ENCODE measurements at places on chromosomes 5 and 9.

DNA sequence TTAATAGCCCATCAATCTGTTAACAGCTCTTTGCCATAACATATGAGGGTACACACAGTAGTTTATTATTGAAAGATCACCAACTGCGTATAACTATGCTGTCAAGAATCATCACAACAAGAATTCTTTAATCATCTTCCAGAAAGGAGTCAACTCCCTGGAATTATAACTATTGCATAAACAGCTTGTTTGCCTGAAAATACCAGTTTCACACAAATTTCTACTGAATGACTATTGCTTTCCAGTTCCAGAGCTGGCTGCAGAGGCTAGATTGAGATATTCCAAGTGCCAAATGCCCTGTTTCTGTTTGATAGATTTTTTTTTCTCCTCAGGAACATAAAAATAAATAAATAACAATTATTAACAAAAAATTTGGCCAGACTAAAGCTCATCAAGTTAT lies 444.7 kb downstream of the TLE1 start:
- DNase-seq = no peak

GRCh38 chr9:87792831-87793288 lies 66.9 kb downstream of the CTSL start:
- DNase-seq = peak; percentile 94

DNA sequence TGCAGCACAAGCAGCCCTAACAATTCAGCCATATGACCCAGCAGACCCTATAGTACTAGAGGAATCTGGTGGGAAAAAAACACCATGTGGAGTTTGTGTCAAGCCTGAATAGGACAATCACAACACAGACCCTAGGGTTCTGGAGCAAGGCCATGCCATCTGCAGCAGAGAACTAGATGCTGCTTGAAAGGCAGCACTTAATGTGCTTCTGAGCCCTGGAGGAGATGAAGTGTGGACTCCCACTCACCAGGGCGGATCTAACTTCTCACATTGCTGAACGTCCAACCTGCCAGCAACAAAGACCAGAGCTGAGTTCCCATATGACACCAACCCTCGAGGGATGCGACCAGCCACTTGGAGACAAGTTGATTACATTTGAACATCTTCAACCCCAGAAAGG lies 43.2 kb downstream of the GABBR2 start:
- DNase-seq = no peak

- no peak for DNase-seq
These were observed 326.2 kb upstream of the SEMA6A start for GRCh38 chr5:116900793-116901192.

- no peak for DNase-seq
These were observed 7.1 kb upstream of the FAF2 start for GRCh38 chr5:176440927-176441706.

- DNase-seq = no peak
These were observed 17.2 kb downstream of the AGXT2 start for GRCh38 chr5:35030426-35031100.

GRCh38 chr5:124948754-124949275 lies 202.4 kb upstream of the ZNF608 start:
- no peak for DNase-seq

- DNase-seq = peak; percentile 72
These were observed 64.3 kb upstream of the MYO10 start for GRCh38 chr5:17000291-17000939.

DNA sequence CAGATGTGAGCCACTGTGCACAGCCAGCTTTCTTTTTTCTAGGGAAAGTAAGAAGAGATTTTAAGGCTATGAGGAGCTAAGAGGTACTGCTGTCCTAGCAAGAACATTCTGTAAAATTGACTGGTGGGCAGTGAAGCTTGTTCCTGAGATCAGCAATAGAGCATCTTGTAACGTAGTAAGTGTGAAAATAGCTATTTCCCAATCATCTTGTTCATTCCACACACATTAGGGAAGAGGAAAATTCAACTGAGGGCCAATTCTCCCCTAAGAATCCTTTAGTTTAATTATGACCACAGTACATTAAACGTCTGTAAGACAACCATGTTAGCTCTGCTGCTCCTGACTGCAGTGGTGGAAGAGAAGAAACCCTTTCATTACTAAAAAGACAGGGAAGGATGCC lies 246.2 kb downstream of the EFNA5 start:
- DNase-seq = no peak

GRCh38 chr9:34565856-34566255 lies 23.7 kb downstream of the CNTFR start:
- DNase-seq = no peak

DNA sequence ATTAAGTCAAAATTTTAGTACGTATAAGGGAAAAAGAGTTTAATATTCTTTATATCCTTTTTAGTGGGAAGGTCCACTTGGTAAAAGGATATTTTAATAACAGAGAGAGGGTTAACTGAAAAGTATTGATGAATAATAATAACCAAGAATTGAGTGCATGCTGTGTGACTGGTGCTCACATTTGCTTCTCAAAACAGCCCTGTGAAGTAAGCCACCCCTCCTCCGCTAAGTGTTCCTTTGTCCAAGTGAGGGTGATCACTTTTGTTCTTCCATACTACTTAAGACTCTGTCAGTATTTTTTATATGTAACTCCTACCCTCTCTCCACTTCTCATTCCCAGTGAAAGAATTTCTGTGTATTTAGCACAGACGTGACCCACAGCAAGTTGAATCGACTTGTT lies 51.5 kb downstream of the SLC44A1 start:
- DNase-seq = no peak

DNA sequence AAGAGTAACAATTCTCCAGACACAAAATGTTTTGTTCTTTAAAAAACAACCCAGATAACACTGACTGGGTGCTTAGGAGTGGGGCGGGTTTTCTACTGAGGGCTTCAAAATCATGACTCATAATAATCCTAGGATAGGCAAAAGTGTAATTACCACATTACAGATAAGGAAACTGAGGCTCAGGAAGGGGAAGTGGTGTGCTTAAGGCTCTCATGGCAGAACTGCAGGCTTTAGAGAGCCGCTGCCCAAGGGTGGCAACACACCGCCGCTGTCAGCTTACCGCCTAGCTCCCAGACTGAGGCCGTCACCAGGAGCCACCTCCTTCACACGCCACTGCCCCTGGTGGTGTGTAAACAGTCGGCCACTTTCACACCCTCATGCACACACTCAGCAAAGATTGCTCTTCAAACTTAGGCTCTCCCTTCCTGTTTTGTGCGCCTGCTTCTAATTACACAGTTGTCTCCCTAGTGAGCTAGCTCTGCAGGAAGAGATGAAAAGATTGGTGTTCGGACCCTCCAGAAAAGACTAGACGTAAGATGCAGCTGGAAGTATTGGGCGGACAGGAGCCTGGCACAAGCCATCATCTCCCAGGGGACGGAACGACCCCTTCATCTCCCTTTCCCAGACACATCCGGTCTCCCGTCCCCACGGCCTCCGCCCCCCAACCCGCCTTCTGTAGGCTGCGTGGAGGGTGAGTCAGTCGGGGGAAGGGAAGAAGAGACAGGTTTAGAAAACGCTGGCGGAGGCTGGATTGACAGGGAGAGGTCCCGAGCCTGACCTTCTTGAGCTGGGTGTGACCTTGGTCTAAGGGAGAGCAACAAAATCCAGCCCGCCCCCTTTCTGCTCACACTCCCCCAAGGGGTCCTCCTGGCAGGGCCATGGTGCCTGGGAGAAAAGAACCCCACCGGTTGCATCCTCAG lies 162.7 kb downstream of the SYK start:
- DNase-seq = no peak

GRCh38 chr5:98880151-98880550 lies 48.7 kb downstream of the CHD1 start:
- no peak for DNase-seq

DNA sequence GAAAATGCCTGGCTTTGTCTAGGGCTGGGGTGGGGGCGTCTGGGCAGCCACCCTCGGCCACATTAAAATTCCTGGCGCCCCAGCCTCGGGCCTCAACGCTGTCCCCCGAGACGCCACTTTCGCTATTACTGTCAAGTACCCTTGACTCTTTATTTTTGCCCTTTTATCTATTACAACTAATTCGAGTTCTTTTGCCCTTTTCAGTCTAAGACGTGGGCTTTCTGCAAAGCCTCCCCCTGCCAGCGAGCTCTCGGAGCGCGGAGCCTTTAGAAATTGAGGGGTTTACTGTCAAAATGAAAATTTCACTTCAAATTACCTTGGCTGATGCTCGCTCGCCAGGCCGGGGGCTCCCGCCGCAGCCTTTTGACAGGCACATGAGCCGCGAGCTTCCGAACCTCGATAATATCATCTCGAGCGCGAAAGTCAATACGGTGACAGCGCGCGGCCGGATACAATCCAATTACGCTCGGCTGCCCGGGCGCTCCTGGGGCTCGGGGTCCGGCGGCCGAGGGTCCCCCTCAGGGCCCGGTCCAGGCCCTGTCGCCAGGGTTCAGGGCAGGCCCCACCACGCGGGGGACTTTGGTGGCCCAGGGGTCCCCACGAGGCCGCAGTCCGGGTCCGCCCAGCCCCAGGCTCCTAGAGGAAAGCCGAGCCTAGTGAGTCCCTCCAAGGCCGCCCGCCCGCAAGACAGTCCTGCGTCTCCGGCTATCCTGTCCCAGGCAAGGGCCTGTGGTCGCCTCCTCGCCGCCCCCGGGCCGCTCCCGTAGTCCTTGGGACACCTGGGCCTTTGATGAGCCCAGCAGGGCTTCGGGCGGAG lies 6.7 kb downstream of the IRX4 start:
- DNase-seq = no peak

DNA sequence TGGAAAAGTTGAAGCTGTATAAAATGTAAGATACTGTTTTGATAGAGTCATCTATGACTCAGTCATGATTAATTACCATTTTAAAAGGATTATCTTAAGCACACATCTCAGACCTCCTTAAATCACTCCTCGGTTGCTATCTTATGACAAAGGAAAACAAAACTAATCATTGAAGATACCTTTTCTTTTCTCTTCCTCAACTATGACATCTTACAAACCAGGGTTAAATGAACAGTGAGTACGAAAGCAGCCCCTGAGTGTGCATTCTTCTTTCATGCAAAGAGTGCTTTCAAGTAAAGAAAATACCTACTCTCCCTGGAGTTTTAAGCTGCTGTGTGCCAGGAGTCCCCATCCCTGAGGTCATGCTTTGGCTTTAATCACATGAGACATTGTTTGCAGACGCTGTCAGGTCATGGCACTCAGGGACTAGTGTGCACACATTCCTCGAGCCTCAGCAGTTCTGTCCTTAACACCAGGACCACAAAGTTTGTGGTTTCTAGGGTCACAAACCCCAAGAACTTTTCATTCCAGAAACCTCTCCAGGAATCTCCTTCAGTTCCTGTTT lies 86.7 kb upstream of the ICE1 start:
- DNase-seq = peak; percentile 49

DNA sequence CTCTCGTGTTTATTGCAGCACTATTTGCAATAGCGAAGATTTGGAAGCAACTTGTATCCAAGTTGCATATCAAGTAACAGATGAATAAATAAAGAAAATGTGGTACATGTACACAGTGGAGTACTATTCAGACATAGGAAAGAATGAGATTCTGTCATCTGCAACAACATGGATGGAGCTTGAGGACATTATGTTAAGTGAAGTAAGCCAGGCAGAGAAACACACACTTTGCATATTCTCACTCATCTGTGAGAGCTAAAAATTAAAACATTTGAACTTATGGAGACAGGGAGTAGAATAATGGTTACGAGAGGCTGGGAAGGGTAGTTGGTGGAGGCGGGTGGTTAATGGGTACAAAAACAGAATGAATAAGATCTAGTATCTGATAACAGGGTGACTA lies 56.3 kb downstream of the COX7C start:
- no peak for DNase-seq

- peak; percentile 70 for DNase-seq
These were observed 38.4 kb upstream of the PLEKHG4B start for GRCh38 chr5:53381-54174.

- no peak for DNase-seq
These were observed 949.7 kb upstream of the NUDT12 start for GRCh38 chr5:104512063-104512825.

- DNase-seq = no peak
These were observed 2.2 kb upstream of the LCN6 start for GRCh38 chr9:136750526-136750925.

DNA sequence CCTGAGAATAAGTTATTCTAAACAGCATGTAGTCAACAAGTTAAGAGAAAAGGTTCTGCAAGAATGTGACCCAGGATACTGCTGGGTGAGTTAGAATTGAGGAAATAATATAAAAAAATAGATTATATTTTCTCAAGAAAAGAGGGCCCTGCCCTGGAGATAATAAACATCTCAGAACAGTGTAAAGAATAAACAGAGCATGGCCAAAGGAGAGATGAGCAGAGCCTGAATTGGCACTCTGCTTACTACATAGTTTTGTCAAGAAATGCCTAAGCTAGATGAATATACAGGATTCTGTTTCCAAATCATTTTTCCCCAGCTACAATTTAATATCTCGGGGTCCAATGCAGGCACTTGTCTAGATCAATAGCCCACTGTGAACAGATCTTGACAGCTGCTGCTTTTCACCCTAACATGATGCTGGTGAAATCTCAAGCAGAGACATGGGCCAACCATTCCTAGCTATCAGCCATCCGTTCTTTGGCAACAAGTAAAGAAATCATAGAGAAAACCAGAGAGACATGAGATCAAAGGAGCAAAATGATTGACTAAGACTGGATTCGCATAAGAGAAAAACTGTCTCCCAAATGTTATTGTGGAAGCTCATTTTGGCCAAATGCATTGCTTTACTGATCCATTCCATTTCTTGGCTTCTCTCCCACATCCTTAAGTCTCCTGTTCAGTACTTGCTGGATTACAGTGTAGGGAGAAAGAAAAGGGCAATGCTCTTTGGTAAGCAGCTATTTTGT lies 173.2 kb downstream of the PRELID2 start:
- DNase-seq = no peak

GRCh38 chr5:135372654-135373381 lies 26.2 kb downstream of the MACROH2A1 start:
- DNase-seq = no peak

GRCh38 chr9:136007934-136008692 lies 46.9 kb upstream of the UBAC1 start:
- DNase-seq = peak; percentile 32

DNA sequence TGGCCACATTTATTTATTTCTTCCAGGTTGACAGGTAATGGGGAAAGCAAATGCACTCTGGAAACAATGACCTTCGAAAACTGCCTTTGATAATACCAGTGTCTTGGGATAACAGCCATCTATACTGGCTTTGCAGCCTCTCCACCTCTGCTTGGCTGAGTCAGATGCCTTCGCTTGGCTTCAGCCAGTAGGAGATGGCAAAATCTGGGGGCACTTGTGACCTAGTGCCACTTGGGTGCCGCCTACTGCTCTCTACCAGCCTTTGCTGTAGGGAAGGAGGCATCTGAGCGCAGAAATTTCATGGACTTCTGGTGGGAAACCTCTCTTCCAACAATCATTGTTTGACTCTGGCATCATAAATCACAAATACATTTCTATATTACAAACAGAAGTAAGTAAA lies 21.8 kb downstream of the FYB1 start:
- DNase-seq = no peak

Measured in AG20443 (cell line).